Colonic mucosa (tissue), 4 donors: ENCODE measurements at places on chromosomes 6 and 20. TPM values are rescaled to one million over a fixed set of nuclear protein-coding genes. Genes with fewer than 3 reads are reported as not detected.
A peak's percentile ranks its signal among the peaks of the same experiment; 100 is the strongest.

ZBTB22 gene
- total RNA-seq: 16.9 TPM

GRCh38 chr6:35173427-35174087, 32.4 kb upstream of the TCP11 start:
- no peaks in the 10 kb centered on the region for H3K27me3 ChIP-seq
- H3K36me3 ChIP-seq: no peaks in the 10 kb centered on the region
- H3K27ac ChIP-seq: no peak overlapping the region
- no peak overlapping the region for H3K4me3 ChIP-seq

DNA sequence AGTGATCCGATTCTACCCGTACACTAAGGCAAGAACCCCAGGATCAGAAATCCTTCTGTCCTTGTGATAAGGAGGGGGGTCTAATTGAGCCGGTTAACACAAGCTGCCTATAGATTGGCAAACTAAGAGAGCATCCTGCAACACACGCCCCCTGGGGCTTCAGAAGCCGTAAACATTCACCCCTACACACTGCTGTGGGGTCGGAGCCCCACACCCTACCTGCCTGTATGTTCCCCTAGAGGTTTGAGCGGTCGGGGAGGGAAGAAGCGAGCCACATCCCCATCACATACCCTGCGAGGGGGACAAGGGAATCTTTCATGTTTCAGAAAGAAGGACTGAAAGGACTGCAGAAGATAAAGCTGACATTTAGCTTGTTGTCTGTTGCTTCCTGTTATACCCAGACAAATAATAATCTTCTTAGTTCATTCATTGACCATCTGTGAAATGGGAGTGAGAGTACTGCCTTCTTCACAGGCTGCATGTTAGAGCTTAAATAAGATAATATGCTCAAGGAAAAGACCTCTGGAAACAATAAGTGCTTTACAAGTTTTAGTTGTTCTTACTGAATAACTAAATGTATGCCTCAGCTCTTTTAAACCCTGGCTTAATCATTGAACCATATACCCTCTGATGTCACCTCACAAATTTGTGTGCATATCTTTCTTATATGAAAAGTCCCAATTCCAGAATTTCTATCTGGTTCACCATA, 74.2 kb upstream of the RNF217 start:
- no peaks in the 10 kb centered on the region for H3K36me3 ChIP-seq
- no peak for DNase-seq
- H3K27me3 ChIP-seq: no peaks in the 10 kb centered on the region
- no peak overlapping the region for H3K27ac ChIP-seq
- H3K4me1 ChIP-seq: no peaks in the 10 kb centered on the region

DNA sequence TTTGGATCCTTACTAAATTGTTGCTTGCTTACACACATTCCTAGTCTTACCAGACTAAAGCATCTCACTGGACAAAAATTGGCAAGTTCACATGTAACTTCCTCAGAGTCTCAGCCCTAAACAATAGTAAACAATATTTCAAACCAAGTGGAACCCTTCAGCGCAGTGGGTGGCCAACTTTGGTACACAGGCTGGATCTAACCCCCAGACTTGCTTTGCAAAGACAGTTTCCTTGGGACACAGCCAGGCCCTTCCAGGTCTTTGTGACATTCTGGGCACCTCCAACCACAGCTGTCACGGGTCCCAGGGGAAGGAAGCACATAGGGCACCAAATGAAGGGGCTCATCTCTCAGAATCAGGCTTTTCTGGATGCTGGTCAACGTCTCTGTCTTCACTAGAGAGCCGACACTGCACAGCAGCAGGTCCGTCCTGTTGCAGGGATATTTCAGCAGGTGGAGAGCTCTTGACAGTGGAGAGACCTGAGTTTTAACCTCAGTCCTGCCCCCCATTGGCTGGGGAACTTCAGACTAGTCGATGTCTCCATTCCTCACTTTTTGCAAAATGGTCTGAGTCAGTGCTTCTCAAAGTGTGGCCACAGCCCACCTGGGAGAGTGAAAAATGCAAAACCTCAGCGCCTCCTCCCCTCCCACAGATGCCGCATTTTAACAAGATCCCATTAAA, 91.4 kb downstream of the BFSP1 start:
- H3K27me3 ChIP-seq: no peaks in the 10 kb centered on the region
- no peaks in the 10 kb centered on the region for H3K36me3 ChIP-seq
- no peak overlapping the region for H3K4me3 ChIP-seq
- no peak overlapping the region for H3K27ac ChIP-seq
- no peaks in the 10 kb centered on the region for H3K4me1 ChIP-seq

POPDC3 gene
- not detected for total RNA-seq

ETV7 gene
- total RNA-seq: 4.5 TPM

PTGIS gene
- 8.0 TPM for total RNA-seq

DNA sequence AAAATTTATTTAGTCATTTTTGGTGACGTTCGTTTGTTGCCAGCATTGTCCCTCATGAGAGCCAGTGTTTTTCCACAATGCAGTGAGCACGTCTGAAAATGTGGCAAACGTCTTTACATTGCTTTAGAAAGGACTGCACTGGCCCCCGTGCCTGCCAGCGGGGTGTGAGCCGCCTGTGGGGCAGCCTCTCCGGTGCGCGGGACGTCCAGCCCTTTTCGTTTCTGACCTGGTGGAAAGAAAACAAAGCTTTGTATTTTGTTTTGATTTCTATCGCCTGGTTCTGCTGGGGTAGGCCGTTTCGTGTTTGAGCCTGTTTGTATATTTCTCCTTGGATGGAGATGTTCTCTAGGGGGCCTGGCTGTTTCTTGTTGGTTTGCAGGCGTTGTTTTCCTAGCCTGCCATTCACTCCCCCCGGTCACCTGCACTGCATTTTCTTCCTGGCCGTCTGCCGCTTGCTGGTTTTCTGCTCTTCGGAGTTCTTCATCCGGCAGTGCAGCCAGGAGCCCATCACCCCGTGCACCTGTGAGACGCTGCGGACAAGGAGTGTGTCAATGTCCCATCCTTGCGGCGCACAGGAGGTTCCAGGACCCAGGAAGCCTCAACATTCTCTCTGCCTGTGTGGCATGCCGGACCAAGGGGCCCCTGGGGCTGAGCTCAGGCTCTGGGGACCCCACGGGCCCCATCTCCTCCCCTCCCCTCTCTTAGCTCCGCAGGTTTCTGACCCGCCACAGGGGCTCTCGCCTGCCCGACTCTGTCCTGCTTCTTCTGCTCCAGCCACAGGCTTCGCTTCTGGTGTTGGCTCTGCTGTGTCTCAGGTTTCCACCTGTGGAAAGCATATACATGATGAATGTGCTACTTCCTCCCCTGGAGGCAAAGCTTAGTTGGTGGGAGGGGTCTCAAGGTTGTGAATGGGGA, 100.5 kb downstream of the CDH4 start:
- H3K36me3 ChIP-seq: no peaks in the 10 kb centered on the region
- no peak for DNase-seq
- H3K4me1 ChIP-seq: no peaks in the 10 kb centered on the region
- no peaks in the 10 kb centered on the region for H3K27me3 ChIP-seq

MLIP gene
- 0.42 TPM for total RNA-seq

HLA-DQB1 gene
- total RNA-seq: 6.5 TPM

MOXD1 gene
- 5.6 TPM for total RNA-seq

GRCh38 chr20:19205981-19206396, 6.5 kb upstream of the SLC24A3 start:
- peak; percentile 85 for DNase-seq
- no peak overlapping the region for H3K27ac ChIP-seq
- H3K4me1 ChIP-seq: no peaks in the 10 kb centered on the region
- H3K36me3 ChIP-seq: no peaks in the 10 kb centered on the region
- H3K27me3 ChIP-seq: no peaks in the 10 kb centered on the region
- no peak overlapping the region for H3K4me3 ChIP-seq

DNA sequence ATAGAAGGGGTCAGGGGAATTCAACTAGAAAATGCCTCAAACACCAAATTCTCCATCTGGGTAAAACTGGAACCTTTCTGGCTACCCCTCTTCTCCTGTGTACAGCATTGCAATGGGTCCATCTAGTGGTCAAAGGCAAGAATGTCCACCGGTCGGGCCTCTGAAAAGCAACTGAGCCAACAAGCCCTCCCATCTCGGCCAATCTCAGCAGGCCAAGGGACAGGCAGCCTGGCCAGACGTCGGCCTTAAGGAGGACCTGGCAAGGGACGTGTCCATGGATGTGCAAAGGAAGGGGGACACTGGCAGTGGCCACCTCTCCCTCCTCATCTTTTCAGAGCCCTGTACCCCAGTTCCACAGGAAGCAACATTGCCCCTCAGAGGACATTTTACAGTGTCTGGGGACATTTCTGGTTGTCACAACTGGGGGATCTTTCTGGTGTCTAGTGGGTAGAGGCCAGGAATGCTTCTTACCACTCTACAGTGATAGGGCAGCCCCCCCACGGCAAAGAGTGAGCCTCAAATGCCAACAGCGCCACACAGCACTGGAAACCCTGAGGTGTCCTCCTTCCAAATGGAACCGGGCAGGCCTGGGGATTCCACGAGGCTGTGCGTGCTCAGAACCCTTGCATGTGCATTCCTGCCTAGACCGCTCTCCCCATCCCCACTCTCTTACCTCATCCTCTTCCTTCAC, 99.8 kb upstream of the FOXA2 start:
- no peaks in the 10 kb centered on the region for H3K27me3 ChIP-seq
- H3K4me3 ChIP-seq: no peak overlapping the region
- H3K27ac ChIP-seq: no peak overlapping the region

DNA sequence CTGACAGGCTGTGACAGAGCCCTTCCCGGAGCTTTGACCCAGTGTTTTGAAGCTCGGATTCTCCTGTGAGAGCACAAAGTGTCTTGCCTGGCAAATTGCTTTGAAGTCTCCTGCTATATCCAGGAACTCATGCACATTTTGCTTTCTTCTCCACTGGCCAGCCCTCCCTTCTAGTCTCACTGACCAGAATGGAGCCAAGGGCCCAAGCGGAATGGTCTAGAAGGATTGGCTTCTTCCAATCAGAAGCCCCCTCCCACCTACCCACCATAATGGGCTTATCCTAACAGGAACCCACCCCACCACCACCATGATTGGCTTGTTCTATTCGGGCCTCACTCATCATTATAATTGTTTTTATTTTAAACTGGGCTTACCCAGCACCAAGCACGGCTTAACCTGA, 130.1 kb downstream of the PXDC1 start:
- no peaks in the 10 kb centered on the region for H3K36me3 ChIP-seq
- no peaks in the 10 kb centered on the region for H3K27me3 ChIP-seq
- H3K4me3 ChIP-seq: no peak overlapping the region
- no peaks in the 10 kb centered on the region for H3K4me1 ChIP-seq

GRCh38 chr6:164252948-164253347, 838.4 kb downstream of the QKI start:
- no peak overlapping the region for H3K4me3 ChIP-seq
- H3K27me3 ChIP-seq: no peaks in the 10 kb centered on the region
- no peaks in the 10 kb centered on the region for H3K36me3 ChIP-seq
- DNase-seq: no peak

NRSN1 gene
- not detected for total RNA-seq

DNA sequence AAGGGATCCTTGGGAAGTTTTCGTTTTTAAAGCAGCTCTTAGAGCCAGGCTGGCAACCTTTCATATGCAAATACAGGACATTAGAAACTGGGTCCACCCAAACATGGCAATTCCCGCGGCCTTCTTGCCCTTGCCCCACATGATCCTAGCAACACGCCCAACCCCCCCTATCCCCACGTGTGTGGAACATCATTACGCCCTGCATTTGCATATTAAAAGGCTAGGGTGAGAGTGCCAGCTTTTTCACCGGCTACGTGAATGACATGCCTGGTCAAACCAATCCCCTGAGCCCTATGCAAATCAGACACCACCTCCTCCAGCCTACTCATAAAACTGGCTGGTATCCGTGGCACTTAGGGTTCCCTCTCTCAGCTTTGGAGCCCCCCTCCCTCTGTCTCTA, 88.1 kb downstream of the TNFRSF21 start:
- H3K4me1 ChIP-seq: no peaks in the 10 kb centered on the region
- H3K27me3 ChIP-seq: no peaks in the 10 kb centered on the region
- no peak overlapping the region for H3K27ac ChIP-seq
- no peaks in the 10 kb centered on the region for H3K36me3 ChIP-seq

GRCh38 chr6:27867051-27867944, 44.9 kb downstream of the OR2B2 start:
- H3K4me3 ChIP-seq: peak overlapping the region; percentile 49
- peak overlapping the region; percentile 79 for H3K27ac ChIP-seq
- peaks cover 6% of the 10 kb centered on the region for H3K4me1 ChIP-seq
- peak; percentile 90 for DNase-seq
- no peaks in the 10 kb centered on the region for H3K36me3 ChIP-seq

DNA sequence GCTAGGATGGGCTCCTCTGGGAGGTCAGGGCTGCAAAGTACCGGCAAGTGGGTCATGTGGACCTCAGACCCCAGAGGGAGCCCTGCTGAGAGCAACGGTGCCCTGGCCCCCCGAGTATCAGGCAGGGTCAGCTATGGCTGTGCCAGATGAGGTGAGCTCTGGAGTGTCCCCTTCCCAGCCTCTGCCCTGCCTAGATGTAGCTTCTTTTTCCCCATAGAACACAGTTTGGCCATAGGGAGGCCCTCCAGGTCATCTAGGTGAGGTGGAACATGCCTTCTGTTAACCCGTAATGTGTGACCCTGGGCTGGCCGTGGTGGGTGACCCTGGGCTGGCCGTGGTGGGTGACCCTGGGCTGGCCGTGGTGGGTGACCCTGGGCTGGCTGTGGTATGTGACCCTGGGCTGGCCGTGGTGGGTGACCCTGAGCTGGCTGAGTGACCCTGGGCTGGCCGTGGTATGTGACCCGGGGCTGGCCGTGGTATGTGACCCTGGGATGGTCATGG, 21.2 kb upstream of the PCMTD2 start:
- no peaks in the 10 kb centered on the region for H3K4me1 ChIP-seq
- no peak overlapping the region for H3K4me3 ChIP-seq
- H3K27me3 ChIP-seq: no peaks in the 10 kb centered on the region
- no peak for DNase-seq
- no peak overlapping the region for H3K27ac ChIP-seq

- no peak for DNase-seq
- H3K27ac ChIP-seq: no peak overlapping the region
- no peak overlapping the region for H3K4me3 ChIP-seq
- no peaks in the 10 kb centered on the region for H3K4me1 ChIP-seq
- H3K27me3 ChIP-seq: no peaks in the 10 kb centered on the region
- H3K36me3 ChIP-seq: no peaks in the 10 kb centered on the region
Measured at GRCh38 chr6:87706187-87706966, 4.3 kb upstream of the AKIRIN2 start.

DNA sequence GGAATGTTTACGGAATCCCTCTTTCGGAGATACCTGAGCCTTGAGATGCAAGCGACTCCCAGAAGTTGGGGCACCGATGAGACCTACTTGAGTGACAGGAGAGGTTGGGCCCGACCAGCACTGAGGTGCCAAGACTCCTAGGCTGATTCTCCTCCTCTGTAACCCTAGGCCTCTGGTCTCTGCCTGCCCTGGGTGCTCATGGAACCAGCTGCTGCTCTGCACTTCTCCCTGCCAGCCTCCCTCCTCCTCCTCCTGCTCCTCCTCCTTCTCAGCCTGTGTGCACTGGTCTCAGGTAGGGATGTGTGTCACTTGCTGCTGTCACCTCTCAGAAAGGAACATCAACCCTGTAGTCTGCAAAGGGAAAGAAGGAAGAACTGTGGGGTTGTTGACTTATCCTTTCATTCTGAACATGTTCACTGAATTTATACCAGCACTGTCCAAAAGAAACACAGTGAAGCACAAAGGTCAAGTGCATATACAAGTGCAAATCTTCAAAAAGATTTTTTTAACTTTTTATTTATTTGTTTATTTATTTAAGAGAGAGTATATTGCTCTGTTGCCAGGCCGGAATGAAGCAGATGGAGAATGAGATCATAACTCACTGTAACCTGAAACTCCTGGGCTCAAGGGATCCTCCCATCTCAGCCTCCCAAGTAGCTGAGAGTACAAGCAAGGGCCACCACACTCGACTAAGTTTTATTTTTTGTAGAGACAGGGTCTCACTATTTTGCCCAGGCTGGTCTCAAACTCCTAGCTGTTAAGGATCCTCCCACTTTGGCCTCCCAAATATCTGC, 913 bp downstream of the BTN2A2 start:
- peak; percentile 61 for DNase-seq
- peak overlapping the region; percentile 52 for H3K4me3 ChIP-seq
- H3K36me3 ChIP-seq: no peaks in the 10 kb centered on the region
- H3K27ac ChIP-seq: peak overlapping the region; percentile 30
- H3K27me3 ChIP-seq: no peaks in the 10 kb centered on the region
